Esophagus squamous epithelium (tissue), 5 donors: ENCODE measurements at places on chromosomes 2 and 18. TPM values are rescaled to one million over a fixed set of nuclear protein-coding genes. Genes with fewer than 3 reads are reported as not detected.

- no peak for DNase-seq
These were observed 634.3 kb downstream of the TMEM182 start for GRCh38 chr2:103396152-103396551.

Gene RUFY4
- not detected for total RNA-seq

GRCh38 chr2:56749152-56749752 lies 565.5 kb downstream of the CCDC85A start:
- DNase-seq: no peak

- no peak for DNase-seq
These were observed 70.2 kb downstream of the INPP4A start for GRCh38 chr2:98514879-98515249.

GRCh38 chr2:127400897-127401756 lies 13.4 kb upstream of the MAP3K2 start:
- no peak for DNase-seq
